CD4-positive, alpha-beta T cell treated with Interleukin-6 at 100 ng/mL for 8 hours (primary cell): ENCODE measurements at places on chromosomes 7 and 10.
A peak's percentile ranks its signal among the peaks of the same experiment; 100 is the strongest.

GRCh38 chr7:157519798-157520244 lies 183.0 kb downstream of the DNAJB6 start:
- DNase-seq, result no peak

DNA sequence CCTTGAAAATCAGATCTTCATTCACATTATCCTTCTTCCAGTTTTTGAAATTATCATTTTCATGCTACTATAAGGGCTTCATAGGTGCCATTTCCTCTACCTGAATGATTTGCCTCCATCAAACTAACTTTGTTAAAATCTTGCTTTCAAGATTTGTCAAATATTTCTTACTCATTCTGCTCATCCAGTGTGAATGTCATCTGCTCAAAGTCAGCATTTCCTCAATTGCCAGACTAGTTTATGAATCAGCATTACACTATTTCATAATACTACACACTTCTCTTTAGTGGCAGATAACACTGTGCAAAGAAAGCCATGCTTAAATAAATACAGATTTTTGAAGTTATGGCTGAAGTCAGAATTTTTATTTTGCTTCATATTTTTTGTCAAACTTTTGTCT lies 21.3 kb upstream of the LIPF start:
- DNase-seq, result no peak

GRCh38 chr7:22697876-22698606 lies 29.0 kb upstream of the IL6 start:
- peak; percentile 33 for DNase-seq

DNA sequence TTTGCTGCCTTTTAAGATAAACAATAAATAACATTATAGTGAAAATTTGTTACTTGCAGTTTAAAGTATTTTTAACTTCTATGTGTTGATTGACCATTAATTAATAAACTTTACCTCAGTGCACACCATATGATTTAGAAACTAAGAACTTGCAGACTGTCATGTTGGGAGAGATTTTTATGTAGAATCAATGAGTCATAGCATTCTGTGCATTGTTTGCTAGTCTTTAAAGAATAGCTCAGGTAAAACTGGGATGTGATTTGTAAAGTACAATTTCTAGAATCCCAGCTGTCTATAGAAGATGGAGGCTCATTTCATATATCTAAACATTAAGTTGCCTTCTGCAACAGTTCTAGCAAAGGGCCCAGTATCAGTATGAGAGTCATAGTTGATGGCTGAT lies 199.6 kb upstream of the SEMA3A start:
- no peak for DNase-seq

DNA sequence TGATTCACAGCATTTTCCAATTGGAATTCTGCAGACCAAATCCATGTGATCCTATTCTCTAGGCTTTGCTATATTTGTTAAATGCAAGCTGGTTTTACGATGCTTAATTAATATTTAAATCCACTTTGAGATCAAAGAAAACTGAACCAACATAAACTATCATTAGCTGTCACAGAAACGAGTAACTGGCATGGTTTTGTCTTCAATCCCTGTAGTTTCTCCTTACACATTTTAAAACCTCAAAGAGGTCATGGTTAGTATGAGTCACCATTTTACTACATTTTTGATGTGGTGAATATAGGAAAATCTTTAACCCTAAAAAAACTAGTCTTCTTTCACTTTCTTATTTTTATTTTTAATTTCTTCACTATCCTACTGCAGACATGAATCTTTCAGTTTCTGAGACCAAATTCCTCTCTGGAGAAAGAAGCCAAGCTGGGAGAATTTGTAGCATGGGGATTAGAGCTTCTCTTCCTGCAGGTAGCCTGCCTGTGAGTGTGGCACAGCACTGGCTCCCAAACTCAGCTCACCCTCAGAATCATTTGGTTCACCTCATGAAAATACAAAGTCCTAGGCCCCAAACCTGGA lies 8.7 kb upstream of the LIPM start:
- peak; percentile 7 for DNase-seq

DNA sequence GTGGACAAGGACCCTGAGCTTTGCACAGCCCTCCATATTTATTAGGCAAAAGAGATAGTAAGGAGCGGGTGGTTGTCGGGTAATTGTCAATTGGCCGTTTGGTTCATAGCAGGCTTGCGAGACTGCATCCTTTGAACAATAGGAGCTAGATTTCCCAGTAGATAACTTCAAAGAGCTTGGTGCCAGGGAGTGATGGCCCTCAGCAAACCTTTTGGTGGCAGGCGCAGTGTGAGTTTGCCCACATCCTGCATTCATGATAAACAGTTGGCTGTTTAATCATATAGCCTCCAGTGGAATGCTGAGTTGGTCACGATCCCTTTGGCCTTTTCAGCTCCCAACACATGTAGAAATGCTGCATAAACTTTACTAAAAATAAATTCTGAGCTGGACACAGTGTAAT lies 156.9 kb downstream of the AKR1D1 start:
- DNase-seq, result no peak

- no peak for DNase-seq
Measured at GRCh38 chr10:109475711-109476421, 447.4 kb downstream of the XPNPEP1 start.

GRCh38 chr7:94933256-94933990 lies 26.0 kb downstream of the PPP1R9A start:
- no peak for DNase-seq

DNA sequence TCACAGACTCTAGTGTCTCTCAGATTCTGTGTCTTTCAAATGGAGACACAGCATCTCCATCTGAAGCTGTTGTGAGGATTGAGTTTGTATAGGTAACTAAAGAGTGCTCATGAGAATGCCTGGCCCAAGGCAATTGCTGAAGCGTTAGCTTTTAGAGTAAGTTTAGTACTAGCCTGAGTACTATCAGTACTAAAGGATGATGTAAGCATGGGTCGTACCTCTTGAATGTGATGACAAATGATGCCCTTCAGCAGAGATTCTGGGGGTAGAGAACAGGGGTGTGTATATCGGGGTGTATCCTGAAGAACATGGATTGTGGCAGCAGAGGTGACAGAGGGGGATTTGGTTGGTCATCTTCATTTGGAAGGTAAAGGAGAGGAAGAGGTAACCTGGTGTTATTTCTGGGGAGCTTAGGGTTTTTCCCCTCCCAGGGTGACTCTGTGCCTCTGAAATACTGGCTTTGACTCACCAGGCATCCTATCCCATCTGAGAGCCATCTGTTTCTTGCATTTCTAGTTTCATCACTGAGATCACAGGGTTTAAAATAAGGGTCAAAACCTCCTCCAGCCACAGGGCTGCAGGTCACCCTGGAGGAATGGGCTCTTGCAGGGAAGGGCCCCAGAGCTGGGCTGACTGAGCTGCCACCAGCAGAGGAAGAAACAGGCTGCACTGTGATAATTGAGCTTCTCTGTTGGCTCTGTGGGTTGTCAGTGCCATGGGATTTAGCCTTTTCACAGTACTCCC lies 756.0 kb downstream of the KCNMA1 start:
- DNase-seq, result no peak

GRCh38 chr7:138095972-138096935 lies 20.0 kb downstream of the AKR1D1 start:
- DNase-seq, result no peak

GRCh38 chr10:118392761-118393160 lies 50.6 kb upstream of the FAM204A start:
- no peak for DNase-seq

DNA sequence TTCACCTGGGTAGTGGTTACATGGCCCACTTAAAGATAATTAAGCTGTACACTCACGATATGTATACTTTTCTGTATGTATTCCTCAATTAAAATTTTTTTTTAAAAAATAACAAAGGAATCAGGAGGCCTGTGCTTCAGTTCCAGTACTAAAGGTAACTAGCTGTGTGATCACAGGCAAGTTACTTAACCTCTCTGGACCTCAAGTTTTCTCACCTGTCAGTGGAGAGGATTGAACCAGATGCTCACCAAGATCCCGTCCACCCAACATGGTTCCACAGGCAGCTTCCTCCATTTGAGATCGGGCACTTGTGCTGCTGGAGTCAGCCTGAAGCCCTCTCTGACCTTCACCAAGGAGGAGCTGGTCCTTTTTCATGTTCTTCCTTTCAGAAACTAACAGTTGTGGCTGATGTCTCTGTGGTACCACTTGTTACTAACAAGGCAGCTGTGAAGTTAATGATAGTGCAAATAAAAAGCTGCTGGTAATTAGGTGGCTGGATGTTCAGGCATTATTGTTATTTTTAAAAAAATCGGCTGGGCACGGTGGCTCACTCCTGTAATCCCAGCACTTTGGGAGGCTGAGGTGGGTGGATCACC lies 29.4 kb upstream of the SMNDC1 start:
- DNase-seq, result no peak

- DNase-seq, result no peak
Measured at GRCh38 chr10:72727130-72727529, 35.2 kb downstream of the MCU start.

DNA sequence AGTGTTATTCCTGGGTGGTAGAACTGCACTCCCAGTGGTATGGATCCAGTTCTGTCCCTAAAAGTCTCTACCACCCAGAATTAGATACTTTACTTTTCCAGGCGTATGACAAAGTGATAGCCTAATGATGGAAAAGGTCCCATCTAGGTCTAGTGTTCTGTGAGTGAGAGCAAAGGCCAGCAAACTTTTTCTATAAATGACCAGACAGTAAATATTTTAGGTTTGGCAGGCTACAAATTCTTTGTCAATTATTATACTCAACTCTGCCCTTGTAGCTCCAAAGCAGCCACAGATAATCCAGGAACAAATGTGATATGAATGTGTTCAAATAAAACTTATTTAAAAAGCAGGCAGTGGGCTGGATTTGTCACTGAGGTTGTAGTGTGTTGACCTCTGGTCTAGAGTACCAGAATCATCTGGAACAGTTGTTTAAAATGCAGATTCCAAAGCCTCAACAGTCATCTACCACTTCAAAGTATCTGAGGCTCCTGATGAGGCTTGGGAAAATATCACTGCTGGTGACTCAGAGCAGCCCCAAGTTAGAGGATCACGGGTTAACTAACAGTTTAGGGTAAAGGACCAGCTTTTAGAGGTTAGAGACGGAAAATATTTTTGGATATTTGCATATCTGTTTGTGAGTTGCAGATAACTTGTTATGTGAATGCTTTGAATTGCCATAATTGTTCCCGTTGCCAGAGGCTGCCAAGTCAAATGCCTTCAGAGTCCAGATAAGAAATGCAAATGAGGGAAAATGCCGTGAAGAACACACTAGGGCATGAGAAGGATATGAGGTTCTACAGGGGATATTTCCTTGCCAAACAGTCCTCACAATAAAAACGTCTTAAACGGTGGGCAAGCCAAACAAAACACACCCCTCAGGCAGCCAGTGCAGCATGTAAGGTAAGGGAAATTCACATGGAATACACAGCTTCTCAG lies 19.4 kb downstream of the NRAP start:
- DNase-seq, result no peak

DNA sequence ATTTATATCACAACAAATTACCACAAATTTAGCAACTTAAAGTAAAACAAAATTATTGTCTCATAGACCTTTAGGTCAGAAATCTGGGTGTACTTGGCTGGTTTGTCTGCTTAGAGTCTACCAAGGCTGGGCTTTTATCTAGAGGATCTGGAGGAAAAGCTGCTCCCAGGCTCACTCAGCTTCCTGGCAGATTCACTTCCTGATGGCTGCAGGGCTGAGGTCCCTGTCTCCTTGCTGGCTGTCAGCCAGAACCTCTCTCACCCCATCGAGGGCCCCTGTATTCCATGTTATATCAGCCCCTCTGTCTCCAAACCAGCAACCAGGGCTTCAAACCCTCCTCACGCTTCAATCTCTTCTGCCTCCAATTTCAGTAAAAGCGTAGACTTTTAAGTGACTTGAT lies 734.9 kb downstream of the NRG3 start:
- DNase-seq, result no peak

DNA sequence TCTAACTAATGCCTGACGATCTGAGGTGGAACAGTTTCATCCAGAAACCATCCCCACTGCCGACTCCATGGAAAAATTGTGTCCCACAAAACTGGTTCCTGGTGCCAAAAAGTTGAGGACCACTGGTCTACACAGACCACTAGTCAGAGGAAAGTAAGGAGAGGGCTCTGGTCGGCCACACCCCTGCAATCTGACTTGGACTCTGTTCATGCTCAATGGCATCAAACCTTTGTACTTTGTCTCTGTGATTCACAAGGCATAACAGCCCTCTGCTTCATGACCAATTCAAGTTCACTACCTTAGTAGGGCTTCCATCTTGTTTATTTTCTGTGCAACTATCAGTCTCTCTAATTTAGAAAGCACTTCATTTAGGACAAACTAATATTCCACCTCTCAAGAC lies 1.8 kb downstream of the TUBAL3 start:
- DNase-seq, result no peak

DNA sequence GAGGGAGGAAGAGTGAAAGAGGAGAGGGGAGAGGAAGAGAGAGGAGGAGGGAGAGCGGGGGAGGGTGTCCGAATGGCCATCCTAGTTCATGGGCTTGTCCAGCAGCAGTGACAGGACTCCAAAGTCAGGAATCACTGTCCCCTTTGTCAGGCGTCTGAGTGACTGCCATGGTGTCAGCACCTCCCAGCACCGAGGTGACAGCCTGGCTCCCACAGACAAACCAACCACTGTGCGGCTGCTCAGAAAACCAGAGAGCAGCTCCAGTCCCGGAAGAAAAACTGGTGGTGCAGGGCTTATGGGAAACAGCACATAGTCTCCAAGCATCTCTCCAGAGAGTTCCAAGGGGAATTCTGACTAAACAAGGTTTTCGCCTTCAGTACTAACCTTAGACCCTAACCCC lies 18.9 kb upstream of the FGFR2 start:
- no peak for DNase-seq

DNA sequence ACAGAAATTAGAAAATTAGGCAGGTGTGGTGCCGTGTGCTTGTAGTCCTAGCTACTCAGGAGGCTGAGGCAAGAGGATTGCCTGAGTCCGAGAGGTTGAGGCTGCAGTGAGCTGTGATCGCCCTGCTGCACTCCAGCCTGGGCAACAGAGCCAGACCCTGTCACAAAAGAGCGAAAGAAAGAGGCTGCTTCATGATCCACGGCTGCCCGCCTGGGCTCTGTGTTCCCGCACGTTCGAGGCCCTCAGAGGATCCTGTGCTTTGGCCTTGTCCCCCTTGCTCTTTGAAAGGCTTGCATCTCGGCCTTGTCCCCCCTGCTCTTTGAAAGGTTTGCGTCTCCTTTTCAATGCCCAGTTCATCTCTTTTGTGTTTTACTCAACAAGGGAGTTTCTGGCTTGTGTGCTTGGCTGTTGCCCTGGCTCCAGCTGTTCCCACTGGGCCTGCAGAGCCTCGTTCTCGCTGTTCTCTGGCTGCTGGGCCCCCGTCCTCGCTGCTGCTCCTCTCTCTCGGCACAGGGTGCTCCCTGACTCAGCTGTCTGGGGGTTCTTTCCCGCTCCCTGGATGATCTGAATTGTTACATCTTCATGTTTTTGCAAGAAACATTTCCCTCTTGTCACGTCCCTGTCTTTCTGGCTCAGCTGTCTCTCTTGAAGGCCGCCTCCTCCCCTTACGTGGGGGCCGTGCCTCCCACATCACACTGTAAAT lies 45.1 kb upstream of the INPP5A start:
- DNase-seq, result no peak

- DNase-seq, result no peak
Measured at GRCh38 chr7:151717415-151717814, 159.5 kb downstream of the PRKAG2 start.
